ENCODE measurements at places on chromosomes 16 and 17.
A peak's percentile ranks its signal among the peaks of the same experiment; 100 is the strongest.

DNA sequence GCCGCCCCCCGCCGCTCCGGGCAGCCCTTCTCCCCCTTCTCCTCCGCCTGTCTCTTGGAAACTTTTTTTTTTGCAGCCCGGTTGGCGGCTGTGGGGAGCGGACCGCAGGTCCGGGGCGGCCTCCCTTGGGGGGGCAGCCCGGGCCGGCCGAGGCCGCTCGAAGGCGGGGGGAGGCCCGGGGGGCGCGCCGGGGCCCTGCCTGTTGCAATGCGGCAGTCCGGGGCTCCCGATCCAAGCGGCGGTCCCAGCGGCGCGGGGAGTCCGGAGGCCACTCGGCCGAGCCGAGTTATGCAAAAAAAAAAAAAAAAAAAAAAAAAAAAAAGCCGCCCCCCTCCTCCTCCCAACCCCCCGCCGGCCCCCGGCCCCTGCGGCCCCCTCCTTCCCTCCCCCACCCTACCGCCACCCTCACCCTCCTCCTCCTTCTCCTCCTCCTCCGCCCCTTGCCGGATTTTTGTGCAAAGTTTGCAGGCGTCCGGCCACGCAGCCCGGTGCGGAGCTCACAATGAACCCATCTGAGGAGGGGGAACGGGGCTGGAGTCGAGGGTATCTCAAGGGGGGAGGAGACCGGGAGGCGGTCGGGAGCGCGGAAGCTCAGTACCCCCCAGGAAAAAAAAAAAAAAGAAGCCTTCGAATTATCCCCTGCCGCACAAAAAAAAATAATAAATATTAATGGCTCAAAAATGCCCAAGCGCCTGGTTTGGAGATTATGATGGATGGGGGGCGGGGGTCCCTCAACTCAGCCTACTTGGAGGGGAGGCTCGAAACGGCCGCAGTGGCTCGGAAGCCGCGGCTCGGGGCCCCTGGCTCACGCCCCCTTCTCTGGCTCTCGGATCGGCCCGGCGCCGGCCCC is at the start of gene ZNF423:
ZNF423 (minus strand) TSS at position 291 of the 850 bp plus-strand sequence. CDS start 338 bp downstream, outside the sequence.
- DNase-seq = no peak

GRCh38 chr16:27627136-27627535 is 77.2 kb downstream of the KATNIP start:
- DNase-seq = no peak

DNA sequence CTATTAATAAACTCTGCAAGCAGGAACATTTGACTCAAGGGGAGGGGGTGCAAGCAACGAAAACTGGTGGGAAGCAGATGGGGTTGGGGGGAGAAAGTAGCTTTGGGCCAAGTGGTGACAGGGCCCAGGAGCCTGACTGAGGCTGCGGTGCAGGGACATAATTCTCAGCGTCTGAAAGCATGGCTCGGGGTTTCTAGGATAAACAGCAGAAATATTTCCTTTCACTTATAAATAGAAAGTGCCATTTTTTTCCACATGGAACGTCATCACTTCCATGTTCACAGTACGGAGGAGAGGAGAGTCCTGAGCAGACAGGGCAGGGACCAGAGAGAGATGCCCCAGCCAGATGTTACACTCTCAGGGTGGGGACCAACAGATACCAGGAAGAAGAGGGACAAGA is 197.1 kb downstream of the ZFHX3 start:
- peak; percentile 52 for DNase-seq

DNA sequence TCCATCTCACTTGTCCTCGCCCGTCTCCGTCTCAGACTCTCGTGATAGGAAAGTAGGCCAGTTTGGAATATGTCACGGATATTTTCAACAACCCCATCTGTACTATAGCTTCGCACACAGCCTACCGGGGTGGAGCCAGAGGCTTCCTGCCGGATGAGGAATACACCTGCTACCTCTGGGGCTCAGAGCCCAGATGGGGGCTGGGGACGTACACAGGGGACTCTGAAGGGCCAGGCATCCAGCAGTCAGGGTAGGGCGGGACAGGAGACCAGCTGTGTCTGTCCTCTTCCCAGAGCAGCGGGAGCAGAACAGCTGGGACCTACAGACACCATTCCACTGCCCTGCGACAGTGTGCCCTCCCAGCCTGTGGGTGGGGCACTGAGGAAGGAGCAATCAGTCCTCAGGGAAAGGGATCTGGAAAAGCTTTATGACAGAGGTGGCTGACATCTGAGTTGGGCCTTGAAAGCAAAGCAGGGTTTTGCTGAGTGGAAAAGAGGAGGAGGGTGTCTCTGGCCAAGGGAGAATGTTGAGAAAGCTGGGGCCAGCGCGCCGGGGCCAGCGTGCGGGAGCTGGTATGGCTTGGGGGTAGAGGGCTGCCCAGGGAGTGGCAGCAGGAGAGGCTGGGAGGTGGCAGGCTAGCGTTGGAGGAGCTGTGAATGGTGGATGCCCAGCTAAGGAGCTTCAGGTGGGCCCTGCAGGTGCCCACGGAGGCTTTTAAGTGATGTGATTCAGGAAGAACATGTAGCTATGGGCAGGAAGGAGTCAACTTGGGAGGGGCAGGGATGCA is 11.5 kb upstream of the SRCIN1 start:
- DNase-seq = no peak

DNA sequence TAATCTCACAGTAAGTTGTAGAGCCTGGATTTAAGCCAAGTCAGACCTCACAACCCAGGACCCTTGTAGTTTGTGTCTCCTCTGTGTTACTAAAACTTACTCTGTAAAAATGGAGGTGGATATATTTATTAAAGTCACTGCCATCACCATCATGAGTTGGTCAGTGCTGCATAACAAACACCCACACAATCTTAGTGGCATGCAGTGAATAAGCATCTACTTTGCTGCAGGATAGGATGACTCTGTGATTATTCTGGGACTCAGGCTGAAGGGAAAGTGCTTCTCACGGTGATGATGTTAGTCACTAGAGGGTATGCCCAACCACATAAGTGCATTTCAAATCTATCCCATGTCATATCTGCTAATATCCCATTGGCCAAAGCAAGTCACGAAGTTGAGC is 398.7 kb downstream of the XYLT1 start:
- no peak for DNase-seq

- DNase-seq = no peak
Measured at GRCh38 chr16:63410594-63410993, 1374.4 kb upstream of the CDH8 start.

GRCh38 chr16:48555597-48556242 is 54.3 kb downstream of the N4BP1 start:
- no peak for DNase-seq

Measured in renal pelvis (tissue), 12 donors.